Activated naive CD4-positive, alpha-beta T cell treated with anti-CD3 and anti-CD28 coated beads, Interleukin-2, amount 10 ng/mL, durations not matched to agents 5 hours and 36 hours (primary cell): ENCODE measurements at places on chromosomes 5 and 9. TPM values are rescaled to one million over a fixed set of nuclear protein-coding genes. Genes with fewer than 3 reads are reported as not detected.

SLCO6A1 gene
- total RNA-seq = not detected

PPP1R26 gene
- 0.26 TPM for total RNA-seq

C9orf153 gene
- not detected for total RNA-seq

NOXA1 gene
- total RNA-seq = 1.0 TPM

WNK2 gene
- total RNA-seq = 0.38 TPM

STK32A gene
- total RNA-seq = not detected

FAM153A gene
- total RNA-seq = 40.4 TPM

CYLC2 gene
- total RNA-seq = not detected

SLC6A7 gene
- total RNA-seq = not detected

INSL6 gene
- not detected for total RNA-seq

PDE4D gene
- 126 TPM for total RNA-seq

NAIP gene
- total RNA-seq = 20.3 TPM

KDM3B gene
- 64.1 TPM for total RNA-seq

EQTN gene
- not detected for total RNA-seq

HAVCR2 gene
- 53.7 TPM for total RNA-seq

GCNT4 gene
- total RNA-seq = 2.0 TPM

PCDHGA7 gene
- total RNA-seq = not detected

CXCL14 gene
- total RNA-seq = not detected

TMC1 gene
- not detected for total RNA-seq

SHISAL2B gene
- total RNA-seq = not detected

FOXD4 gene
- total RNA-seq = not detected

GABBR2 gene
- not detected for total RNA-seq

SKIC3 gene
- 81.8 TPM for total RNA-seq

LURAP1L gene
- not detected for total RNA-seq

SAPCD2 gene
- 25.2 TPM for total RNA-seq
